Occipital lobe (tissue), 3 donors: ENCODE measurements at places on chromosomes 3 and 15. TPM values are rescaled to one million over a fixed set of nuclear protein-coding genes. Genes with fewer than 3 reads are reported as not detected.

Gene ARHGEF3
- total RNA-seq = 26.4 TPM

Gene LSMEM2
- 0.47 TPM for total RNA-seq

Gene PCLAF
- 5.0 TPM for total RNA-seq

Gene CCNB2
- total RNA-seq = 4.4 TPM

Gene ABHD6
- total RNA-seq = 30.1 TPM

DNA sequence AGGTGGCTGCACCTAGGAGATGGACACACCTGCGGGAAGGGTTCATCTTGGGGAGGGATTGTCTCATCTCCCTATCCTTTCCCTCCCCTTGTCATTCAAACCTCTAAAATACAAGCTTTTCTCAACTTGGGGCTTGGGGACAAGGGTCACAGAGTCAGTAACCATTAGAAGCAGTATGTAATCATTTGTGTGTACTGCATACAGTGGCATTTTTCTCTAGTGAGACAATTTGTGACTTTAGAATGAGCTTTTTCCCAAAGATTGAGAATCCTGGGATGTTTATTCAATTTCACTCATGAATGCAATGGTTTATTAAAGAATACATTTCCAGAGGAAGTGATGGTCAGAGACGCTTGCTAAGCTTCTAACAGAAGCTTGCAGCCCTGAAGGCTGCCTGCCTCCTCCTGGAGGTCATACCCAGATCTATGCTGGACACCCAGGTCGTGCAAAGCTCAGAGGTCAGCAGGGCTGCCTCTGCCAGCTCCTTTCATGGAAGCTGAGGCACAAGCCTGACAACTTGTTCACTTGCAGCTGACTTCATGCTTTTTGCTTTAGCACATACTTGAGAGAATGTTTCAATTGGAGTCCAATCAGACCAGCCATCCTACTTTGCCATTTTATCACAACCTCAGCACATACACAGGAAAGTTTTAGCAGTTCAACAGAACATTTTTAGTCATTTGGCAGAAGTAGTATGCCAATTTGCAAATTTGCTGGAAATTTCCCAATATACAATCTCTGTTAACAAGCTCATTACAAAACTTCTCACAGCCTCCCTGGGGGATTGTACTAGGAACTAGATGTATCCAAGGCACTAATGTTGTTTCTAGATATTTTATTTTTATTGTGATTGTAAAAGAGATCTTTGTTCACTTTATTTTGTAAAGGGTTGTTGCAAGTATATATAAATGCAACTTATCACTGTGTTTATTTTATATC, 25.6 kb upstream of the ALDH1L1 start:
- no peak for DNase-seq

DNA sequence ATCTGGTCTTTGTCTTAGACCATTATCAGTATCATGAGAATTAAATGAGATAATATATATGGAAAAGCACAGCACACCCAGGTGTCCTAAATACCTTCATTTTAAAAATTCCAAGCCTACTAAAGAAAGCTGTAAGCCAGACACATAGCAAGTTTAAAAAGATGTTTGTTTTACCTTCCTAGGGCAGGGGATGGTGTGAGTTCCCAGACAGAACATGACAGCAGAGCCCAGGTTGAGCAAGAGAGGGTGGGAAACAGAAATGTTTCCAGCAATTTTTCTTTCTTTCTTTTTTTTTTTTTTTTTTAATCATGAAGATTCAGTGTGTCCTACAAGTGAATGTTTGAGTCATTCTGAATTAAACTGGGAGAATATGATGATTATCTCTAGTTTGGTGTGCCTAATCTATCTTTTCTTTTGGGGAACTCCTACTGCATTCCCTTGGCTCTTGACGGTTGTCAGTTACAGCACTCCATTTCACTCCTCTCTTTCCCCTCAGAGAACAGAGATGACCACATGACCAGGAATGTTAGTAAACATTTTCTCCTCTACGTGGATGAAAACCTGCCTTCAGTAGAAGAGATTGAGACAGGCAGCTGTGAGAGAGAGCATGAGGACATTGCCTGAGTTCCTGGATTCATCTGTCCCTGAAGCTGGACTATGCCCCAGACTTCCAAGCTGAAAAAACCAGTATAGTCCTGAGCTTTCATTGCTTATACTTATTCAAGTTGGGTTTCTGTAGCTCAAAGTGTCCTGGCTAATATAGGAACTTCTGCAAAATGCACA, 54.5 kb upstream of the ARL14 start:
- DNase-seq = no peak

DNA sequence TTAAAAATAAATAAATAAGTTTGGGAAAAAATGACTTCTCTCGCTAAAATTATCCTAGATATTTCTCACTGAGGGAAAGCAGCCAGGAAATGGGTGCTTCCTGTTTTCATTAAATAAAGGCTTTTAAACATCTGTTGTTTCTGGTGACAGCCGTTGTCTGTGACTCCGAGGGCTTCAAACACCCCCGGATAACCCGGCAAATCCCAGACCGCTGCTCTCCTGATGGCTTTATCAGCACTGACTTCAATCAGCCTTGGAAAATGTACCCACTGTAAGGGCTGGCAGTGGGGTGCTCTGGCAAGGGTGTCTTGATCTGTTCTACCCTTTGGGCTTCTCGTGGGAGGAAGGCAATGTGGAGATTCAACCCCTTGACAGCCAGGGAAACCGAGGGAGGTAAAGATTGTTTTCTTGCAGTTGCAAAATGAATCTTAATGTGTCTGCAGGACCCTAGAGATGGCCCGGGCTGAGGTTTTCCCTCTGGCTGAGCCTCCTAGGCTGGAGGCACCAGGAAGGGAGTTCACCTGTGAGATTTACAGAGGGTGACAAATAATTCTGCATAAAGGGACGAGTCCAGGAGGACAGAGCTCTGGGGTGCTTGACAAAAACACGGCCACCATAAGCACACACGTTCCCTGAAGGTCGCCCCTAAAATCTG, 33.6 kb upstream of the SEC13 start:
- DNase-seq = no peak

DNA sequence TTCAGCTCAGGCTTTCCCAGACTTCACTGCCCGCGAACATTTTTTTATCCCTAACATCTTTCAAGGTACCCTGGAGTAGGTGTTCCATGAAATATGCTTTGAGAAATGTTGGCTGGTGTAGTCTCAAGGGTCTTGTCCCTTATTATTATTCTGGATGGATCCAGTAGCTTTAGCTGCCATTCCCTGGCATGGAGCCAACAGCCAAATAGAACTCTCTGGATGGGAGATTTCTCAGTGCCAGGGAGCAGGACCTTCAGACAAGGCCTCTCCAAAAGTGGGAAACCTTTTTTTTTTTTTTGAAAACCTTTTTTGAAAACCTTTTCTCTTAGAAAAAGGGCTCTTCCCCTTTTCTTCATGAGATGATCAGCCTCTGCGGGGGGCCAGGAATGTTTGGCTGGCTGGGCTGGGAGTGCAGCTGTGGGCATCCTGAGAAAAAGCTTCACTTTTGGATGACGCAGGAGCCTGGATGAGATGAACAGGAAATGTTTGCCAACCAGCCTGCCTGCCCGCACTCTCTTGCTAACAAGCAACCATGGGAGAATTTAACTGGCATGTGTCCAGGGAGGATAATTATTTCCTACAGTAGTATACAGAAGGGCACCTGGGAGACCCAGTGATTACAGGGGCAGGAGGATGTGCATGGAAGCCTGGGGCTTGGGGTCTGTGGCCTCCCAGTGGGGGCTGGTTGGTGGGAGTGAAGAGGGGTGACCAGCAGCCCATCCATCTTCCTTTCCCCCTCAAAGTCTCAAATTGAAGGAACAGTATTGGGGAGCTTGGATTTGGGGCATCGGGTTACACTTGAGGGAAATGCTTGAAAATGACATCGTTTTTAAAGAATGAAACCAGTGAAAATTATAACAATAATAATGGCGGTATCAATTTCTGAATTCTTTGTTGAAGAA, 109.1 kb upstream of the LRIG1 start:
- no peak for DNase-seq

- no peak for DNase-seq
Measured at GRCh38 chr3:71250026-71250425, 333.5 kb downstream of the FOXP1 start.

DNA sequence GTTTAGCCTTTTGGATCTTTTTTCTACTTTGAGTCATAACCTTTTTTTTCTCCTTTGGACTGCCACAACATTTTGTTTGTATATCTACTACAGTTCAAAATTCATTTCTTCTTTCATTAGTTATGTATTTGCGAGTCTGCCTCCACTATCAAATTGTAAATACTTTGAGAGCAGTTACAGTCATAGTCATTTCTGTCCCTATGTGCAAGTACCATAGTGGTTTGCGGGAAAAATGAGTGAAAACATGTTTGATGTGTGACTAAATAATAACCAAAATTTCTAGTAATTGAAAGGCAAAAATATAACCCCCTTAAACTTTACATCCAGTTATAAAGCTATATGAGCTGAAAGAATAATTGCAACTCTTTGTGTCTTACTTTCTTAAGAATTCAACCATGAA, 45.8 kb upstream of the CCDC50 start:
- DNase-seq = no peak

DNA sequence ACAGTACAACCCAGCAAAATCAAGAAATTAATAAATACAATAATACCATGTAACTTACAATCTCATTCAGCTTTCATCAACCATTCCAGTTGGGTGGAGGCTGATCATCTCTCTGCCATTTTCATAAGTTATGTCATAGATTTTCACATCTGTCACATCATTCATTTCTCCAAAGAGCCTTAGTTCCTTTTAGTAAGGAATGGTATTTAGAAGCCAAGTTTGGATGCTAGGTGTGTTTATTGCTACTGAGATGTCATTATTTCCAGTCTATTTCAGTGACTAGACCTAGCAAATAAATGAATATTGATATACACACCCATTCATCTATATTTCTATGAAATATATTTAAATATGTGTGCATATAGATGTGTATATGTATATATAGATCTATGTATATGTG, 2.7 kb upstream of the UBL7 start:
- no peak for DNase-seq

GRCh38 chr3:8709287-8709686, 24.3 kb upstream of the CAV3 start:
- DNase-seq = no peak

- DNase-seq = no peak
Measured at GRCh38 chr3:128282380-128283196, 129.3 kb downstream of the EEFSEC start.

DNA sequence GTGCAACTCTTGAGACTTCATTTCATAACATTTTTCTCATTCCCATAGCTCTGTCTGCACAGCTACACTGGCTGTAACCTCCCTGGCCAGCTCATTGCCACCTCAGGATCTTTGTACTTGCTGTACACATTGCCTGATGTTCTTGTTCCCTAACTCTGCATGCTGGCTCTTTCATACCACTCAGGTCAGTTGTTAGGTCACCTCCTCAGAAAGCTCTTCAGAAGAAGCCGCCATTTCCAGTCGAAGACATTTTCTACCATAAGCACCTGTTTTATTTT, 176.2 kb downstream of the AKAP13 start:
- no peak for DNase-seq

- no peak for DNase-seq
Measured at GRCh38 chr3:64888165-64888564, 200.4 kb upstream of the ADAMTS9 start.

DNA sequence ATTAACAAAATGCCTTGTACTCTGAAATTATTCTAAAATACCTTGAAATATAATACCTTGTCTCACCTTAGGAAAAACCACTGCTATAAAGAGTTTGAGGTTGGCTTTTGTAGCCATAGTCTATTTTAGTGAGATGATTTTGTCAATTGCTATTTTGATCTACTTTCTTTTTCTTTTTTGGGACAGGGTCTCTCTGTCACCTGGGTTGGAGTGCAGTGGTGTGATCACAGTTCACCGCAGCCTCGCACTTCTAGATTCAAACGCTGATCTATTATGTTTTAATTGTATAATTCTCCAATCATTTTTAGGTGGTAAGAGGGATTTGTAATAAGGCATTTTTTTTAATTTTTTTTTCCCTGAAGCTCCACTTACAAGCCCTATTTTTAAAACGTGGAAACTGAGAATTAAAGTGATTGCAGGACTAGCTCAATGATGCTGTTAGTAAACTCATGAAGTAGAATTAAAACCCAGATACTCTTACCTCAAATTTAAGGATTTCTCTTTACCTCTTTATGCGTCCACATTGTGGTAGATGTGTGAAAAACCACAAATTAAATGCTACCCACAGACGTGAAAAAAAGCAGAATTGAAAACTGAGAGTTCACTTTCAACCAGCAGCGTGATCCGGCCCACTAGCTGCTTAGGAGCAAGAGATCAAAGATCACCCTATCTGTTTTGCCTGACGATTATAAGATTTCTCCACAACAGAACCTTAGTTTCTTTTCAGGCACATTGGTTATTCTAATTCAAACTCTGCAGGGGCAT, 384.2 kb downstream of the CGGBP1 start:
- DNase-seq = no peak

DNA sequence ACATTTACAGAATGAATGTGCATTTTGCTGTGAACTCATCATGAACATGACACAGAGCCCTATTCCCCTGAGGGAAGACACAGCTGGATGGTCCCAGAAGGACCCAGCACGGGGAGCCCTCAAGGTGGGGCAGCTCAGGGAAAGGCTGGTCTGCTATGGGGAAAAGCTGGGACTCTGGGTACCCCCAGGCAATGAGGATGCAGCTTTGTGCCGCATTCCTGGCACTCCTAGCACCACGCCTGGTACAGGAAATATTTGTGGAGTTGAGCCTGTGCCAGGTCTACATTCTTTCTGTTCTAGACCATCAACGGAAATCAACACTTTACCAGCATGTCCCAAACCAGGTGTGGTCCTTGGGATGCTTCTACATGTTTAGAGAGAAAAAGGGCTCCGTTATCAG, 74.0 kb downstream of the SRGAP3 start:
- no peak for DNase-seq

DNA sequence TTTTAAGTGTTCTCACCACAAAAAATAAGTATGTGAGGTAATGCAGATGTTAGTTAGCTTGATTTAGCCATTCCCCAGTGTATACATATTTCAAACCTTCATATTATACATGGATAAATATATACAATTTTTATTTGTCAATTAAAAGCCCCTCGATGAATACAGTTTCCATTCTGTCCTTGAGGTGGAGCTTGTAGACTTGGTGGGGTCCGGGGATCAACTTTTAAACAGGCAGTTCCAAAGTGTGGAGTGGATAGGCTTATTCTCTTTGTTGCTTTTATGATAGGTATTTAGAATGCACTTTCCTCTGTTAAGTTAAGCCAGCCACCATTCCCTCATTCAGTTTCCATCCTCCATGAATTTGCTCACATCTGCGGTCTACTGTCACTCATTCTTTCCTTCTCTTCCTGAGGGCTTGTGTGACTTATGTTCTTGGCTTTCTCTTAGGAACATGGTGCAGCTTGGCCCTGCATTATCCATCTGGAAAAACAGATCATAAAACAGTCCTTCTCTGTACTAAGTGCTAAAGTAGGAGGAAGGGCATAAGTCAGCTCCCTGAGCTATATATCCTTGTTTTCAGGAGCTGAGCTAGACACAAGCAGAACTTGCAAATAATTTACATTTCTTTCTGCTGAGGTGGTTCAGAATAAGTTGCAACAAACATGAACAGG, 149.1 kb downstream of the NFKBIZ start:
- no peak for DNase-seq

- no peak for DNase-seq
Measured at GRCh38 chr15:55279746-55280351, 9.8 kb downstream of the RAB27A start.
